Central memory CD4-positive, alpha-beta T cell (primary cell): ENCODE measurements at places on chromosomes 3 and 15.

DNA sequence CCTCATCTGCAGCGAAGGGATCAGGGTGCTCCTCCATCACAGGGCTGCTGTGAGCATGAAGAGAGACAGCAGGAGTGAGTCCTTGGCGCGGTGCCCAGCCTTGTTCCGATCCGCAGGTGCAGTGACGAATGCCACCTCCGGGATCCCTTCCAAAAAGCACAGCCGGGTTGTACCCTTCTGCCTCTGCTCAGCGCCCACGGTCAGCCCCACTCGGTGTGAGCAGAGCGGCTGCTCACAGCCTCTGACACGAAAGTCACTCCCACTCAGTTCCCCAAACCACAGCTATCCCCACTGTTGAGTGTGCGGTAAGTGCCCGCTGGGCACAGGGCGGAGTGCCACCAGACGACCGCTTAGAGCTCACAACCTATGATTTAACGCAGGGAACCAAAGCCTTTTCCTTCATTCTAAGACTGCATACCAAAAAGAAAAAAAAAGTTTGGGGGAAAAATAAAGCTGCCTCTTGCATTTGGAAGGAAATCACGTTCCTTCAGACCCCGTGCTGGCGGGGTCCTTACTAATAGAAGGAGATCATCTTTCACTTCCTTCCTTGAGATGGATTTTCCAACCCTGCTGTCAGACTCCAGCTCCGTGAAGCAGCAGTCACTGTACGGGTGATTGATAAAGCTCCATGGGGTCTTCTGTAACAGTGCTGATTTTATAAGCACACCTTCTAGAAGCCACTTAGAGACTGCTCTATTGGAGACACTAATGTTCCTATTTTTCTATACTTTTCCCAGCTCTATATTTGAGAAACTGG is 34.7 kb upstream of the TUBGCP5 start:
- no peak for DNase-seq

DNA sequence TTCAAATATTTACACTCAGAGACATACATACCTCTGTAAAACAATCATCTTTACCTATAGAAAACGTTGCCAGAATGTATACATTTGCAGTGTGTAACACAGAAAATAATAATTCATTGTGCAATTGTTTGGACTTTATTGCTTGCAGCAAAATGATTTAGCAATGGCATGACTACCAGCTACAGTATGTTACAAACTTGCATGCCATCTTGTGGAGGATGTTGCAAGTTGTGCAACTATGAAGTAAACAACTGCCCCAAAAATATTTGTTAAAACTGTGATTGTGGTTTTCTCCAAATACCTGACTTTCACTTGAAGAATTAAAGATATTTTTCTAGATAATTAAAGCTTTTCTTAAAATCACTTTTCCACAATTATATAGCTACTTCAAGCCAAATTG is 27.1 kb upstream of the C3orf49 start:
- DNase-seq: no peak

DNA sequence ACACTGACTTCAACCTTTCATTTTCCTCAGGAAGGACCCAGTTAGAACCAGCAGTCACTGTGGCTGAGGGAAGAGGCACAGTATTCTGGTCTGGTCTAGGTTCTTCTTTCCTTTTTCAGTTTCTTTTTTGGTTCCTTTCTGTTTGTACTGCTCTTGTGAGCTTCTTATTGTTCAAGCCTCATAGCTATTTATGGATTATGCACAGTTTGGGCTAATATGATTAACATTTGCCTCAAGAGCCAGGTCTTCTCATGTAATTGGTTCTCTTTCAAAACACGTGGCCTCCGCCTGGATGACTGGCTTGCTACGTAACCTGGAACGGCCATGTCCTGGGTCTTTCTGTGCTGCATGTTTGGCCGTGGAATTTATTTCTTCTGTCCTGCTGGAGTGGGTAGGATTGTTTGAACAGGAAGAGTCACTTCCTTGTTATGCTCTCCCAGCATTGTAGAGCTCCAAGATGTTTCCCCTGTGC is 43.3 kb downstream of the RBMS3 start:
- DNase-seq: no peak

DNA sequence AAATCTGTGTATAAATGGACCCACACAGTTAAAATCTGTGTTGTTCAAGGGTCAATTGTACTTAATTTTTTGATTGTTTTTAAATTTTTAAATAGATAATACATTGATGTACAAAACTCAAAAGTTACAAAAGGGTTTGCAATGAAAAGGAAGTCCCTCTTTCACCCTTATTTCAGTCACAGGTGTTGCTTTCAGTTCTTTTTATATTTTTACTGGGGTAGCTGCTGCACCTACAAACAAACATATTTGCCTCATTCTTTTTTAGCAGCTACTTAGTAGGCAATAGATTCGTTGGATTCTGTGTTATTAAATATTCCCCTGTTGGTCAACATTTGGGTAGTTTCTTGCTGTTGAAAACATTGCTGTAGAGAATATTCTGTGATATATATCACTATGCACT is 44.4 kb downstream of the PIAS1 start:
- DNase-seq: no peak

GRCh38 chr15:96106181-96106580 is 224.3 kb upstream of the NR2F2 start:
- no peak for DNase-seq

DNA sequence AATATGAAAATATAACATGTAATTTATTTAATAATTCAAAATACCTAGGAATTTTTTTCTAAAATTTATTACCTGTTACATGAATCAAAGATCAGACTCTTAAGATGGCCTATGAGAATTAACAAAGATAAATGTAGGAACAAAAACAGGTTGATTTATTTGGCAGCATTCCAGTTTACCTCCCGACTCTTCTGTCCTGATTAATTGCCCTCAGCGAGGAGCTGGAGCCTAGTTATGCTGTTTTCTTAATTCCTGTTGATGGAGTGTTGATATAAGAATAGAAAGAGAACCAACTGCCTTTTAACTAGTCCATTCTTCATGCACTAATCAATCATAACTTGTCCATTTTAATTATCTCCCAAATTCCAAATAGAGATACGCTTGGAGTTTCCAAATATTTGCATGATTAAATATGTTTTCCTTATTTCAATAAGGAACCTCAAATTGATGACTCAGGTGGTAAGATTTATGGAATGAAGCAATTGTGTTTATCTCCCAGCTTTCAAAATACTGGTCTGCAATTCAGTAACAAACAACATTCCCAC is 10.6 kb upstream of the CPB1 start:
- DNase-seq: no peak

- DNase-seq: no peak
Measured at GRCh38 chr15:62866366-62866765, 176.2 kb upstream of the TPM1 start.

- DNase-seq: no peak
Measured at GRCh38 chr15:98873441-98874218, 134.0 kb downstream of the PGPEP1L start.
